ENCODE measurements at places on chromosomes 3 and 15.

- DNase-seq: no peak
Measured at GRCh38 chr3:189158034-189158433, 13.7 kb upstream of the TPRG1 start.

DNA sequence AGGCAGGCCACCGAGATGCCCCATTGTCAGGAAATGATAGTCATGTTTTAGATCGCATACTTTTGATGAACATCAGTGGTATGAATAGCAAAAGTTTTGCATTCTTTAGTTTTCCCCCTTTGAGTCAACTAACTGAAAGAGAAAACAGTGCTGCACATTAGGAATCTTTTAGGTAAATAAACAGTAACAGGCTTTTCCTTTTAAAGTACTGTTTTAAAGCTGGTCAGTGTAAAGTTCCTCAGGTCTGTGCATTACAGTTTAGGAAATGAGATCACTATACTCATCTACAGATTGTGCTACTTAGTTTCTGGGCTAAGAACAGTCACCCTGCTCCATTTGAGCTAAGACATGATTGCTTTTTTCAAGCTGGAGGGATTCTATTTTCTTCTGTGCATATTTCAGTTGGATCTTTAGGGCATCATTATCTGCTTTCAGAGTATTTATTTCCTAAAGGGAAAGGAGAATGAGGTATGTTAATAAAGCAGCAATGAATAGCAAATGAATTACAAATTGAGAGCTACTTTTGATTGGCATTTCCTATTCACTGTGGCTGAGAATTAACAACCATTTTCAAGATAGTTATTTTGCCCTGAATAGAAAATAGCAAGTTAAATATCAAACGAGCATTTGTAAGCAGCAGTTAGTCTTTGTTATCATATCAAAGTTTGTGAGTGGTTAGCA lies 36.5 kb downstream of the FAM98B start:
- DNase-seq: no peak

- DNase-seq: no peak
Measured at GRCh38 chr3:9914559-9915253, 2.2 kb upstream of the IL17RC start.

DNA sequence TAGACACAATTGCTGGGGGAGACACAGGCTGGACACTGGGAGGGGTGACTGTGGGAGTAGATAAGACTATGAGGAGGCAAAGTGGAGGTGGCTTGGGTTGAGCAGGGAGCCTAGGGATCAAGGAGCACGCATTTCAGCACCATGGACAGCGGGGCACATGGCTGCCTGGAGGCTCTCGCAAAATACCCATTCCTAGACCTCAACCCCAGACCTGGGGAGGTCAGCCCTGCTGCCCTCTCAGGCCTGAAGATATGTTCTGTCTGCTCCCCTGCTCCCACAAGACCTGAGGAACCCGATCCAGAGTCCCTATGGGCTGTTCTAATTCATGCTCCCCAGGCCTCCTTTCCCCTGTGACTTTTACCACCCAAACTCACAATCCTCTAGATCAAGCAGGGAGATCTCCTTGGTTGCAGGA lies 16.0 kb upstream of the CPEB1 start:
- DNase-seq: peak; percentile 32

- DNase-seq: no peak
Measured at GRCh38 chr3:188721312-188721711, 450.5 kb upstream of the TPRG1 start.

DNA sequence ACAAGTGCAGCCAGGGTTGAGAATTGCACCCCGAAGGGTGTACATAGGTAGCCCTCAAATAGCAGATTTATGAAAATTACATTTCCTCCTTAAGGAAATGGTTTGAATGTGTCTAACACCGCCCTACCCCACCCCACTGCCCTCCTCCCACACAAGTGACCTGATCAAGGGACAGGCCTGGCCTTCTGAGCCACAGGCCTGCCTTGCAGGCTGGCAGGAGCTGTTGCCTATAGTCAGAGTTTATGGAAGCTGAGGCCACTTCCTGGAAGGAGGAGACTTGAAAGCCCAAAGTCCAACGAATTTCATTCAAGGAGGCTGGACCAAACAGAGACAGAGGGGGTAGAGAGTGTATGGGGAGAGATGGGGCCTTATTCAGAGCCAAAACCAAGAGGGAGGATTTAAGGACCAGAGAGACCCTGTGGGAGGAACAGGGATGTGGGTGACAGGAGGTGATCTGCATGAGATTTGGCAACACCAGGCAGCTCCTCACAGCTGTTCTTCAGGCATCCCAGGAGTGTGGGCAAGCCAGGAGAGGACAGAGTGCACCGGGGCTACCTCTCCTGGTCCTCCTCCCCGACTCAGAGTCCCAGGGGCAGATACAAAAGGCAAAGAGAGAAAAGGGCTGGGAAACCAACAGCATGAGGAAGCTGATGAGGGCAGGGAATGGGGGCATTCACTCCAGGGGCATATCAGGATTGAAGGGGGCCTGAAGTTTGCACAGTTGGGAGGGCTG lies 100.4 kb upstream of the HES1 start:
- DNase-seq: no peak

GRCh38 chr15:65259367-65259797 lies 27.3 kb downstream of the PARP16 start:
- no peak for DNase-seq
